ENCODE measurements at places on chromosomes 4 and X. TPM values are rescaled to one million over a fixed set of nuclear protein-coding genes. Genes with fewer than 3 reads are reported as not detected.

DNA sequence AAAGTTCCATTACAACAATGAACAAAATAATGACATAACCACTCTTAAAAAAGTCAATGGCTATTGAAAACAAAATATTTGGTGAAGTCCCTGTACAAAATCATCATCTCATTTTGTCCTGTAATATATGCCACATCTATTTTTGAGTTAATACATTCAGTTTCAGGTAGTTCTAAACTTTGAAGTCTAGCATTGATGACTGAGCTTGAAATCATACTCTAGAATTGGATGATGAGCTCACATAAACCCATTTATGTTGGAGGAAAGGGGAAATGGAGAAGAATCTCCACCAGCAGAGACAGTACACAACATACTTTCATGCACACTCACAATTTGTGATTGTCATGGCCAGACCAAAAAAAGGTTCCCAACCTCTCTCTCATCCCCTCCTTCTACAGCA lies 371.1 kb upstream of the NR3C2 start:
- no peak for DNase-seq

GRCh38 chrX:15915959-15916703 lies 61.5 kb upstream of the AP1S2 start:
- DNase-seq: peak; percentile 34

DNA sequence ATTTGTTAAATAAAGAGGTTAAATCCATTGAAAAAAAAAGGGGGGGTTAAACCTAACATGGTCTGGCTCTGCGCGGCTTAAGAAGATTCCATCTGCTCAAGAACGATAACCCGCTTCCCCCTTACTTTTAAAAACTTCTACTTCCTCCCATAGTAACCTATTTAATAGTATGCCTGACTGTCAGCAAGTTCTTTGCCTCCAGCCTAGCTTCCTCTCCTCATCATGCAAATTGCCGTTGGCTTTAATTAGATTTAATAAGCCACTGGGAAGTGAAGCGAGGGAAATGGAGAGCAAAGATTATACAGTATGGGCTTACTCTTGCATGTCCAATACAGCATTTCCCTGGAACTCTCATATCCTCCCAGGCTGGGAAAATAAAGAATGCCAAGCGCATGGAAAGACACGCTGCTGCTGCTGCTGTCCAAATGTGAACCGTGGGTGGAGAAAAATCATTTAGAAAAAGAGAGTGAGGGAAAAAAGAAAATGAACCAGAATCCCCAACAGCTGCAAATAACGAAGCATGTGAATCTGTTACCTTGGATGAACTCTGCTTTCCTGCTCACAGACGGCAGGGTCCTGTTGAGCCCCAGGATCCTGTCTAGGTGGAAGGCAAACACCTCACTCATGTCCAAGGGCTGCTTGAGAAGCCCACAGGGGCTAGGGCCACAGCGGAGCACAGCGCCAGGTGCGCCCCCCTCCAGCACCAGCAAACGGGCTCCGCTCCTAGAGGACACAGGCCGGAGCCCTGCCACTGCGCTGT lies 2.7 kb downstream of the GASK1B start:
- no peak for DNase-seq

- DNase-seq: no peak
Measured at GRCh38 chrX:102138064-102138463, 4.2 kb downstream of the TCEAL6 start.

- no peak for DNase-seq
Measured at GRCh38 chrX:72137846-72138495, 6.3 kb upstream of the RTL5 start.

Gene ETDB
- not detected for total RNA-seq

DNA sequence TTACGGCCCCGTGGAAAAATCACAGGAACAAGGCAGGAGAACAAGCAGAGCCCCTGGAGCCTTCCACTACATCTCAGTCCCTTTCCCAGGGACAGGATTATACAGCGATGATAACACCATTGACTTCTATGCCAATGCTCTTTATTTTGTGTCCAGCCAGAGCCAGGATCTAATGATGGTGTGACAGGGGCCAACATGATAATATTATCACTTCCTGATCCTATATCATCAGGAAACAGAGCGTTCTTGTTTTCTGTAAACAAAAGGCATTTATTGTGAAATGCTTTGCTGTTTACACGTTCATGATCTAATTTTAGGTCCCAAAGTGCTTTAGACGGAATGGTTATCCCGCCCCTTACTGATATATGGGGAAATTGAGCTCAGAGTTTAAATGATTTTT lies 12.8 kb downstream of the TMPRSS11E start:
- no peak for DNase-seq

DNA sequence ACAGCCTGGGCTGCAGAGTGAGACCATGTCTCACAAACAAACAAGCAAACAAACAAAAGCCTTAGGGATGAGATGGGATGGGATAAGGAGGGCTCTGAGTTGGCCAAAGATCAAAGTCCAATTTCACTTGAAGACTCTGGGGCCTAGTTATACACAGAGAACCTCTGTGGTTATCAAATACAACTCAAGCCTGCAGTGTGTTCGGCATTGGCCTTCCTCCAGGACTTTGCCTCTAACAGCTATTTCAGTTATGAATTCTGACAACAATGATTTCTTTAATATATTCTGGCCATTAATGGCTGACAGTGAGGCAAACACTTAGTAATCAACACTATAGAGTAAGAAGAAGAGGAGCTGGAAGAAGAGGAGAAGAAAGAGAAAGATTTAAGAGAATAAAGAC lies 171.1 kb downstream of the PDGFRA start:
- DNase-seq: no peak

Gene SLC38A5
- total RNA-seq: 8.3 TPM

DNA sequence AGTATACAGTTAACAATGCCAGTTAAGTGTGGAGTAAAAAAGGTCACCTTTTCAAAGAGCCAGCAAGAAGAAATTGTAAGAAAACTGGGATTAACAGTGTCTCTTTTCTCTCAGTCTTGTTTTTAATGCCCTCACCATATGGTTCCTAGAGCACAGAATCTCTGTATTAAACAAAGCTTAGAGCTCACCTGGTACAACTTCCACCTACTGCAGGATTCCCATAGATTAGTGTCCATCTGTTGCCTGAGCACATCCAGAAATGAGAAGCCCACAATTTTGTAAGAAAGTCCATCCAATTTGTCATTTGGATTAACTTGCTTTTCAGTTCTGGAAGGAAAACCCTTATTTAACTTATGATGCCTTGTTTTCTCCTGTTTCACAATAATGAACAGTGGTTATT lies 1037.1 kb downstream of the STPG2 start:
- no peak for DNase-seq

DNA sequence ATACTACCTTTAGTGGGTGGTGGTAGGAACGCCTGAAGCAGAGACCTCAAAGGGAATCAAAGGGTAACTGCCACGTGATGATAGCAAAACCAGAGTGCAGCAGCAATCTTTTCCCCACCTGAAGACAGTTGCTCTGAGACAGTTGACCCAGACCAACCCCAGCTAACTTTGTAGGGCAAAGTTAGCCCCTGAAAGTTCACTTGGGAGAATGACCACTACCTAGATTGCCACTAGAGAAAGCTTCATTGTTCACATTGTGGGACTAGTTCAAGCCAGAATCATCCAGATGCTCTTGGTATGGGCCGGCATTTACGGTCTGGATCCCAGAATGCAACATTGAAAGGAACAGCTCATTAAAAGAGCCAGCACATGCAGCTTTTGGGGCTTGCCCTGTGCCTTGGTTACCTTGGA lies 4.1 kb downstream of the SEPTIN6 start:
- DNase-seq: no peak

DNA sequence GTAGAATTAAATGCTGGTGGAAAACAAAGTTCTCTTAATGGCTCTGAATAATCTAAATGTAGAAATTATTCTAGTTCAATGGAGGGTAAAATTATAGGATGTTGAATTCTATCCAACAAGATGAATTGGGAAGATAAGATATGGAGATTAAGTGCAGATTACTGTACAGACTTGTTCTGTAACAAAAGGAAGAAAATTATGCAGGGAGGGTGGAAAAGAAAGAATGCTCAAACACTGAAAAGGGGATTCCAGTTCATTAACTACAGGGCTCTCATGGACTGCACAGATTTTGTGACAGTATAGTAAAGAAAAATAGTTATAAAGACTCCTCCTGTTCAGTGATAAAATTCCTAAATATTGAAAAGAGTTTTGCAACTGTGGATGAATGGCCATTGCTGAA lies 1794.0 kb upstream of the PCDH7 start:
- no peak for DNase-seq

DNA sequence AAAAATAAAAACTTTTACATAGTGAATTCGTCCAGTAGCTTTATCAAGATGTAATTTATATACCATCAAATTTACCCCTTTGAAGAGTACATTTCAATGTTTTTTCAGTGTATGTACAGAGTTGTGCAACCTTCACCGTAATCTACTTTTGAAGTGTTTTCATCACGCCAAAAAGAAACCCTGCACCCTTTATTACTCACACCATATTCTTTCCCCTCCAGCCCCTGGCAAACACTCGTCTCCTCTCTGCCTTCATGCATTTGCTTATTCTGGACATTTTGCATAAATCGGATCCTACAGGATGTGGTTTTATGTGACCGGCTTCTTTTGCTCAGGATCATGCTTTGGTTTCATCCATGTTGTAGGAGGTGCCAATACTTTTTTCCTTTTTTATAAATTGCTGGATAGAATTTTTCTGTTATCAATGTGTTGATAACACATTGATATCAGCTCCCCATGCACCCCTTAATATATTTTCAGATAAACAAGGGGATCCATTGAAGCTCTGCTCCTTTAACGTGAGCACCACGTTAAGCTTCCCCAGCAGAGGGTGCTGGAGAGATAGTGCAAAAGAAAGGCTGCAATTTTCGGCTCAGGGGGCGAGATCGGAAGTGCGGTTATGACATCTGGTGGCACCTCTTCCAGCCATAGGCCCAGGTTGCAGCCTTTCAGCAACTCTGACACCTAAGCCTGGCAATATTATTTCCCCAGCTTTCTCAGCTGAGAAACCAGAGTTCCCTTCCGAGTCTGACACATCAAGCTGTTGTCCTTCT lies 100.1 kb upstream of the VCX3B start:
- DNase-seq: no peak

- DNase-seq: no peak
Measured at GRCh38 chr4:169150806-169151205, 120.0 kb downstream of the SH3RF1 start.

Gene TFE3
- total RNA-seq: 72.2 TPM

Gene APBB2
- total RNA-seq: 122 TPM

Gene FAM53A
- total RNA-seq: 7.8 TPM

Gene PRDM8
- total RNA-seq: 0.73 TPM

Gene RHOXF1
- total RNA-seq: not detected

- no peak for DNase-seq
Measured at GRCh38 chr4:56698329-56698728, 17.2 kb upstream of the HOPX start.

- no peak for DNase-seq
Measured at GRCh38 chr4:6875431-6875831, 34.2 kb upstream of the TBC1D14 start.

DNA sequence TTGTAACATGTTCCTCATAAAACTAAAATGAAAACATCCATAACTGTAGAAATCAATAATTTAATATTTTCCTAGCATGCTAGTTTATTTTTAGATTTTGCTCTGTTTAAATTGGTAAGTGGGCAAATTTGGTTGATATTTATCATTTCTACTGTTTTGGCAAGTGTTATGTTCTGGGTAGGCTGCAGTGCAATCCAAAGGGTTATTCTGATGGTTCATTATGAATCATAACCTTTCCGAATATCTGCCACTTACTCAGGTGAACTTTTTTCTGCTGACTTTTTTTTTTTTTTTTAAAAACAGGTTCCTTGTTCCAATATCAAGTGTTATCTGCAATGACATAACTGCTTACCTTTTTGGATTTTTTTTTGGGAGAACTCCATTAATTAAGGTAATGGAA lies 52.0 kb downstream of the CDS1 start:
- DNase-seq: no peak

Gene ARSH
- not detected for total RNA-seq

DNA sequence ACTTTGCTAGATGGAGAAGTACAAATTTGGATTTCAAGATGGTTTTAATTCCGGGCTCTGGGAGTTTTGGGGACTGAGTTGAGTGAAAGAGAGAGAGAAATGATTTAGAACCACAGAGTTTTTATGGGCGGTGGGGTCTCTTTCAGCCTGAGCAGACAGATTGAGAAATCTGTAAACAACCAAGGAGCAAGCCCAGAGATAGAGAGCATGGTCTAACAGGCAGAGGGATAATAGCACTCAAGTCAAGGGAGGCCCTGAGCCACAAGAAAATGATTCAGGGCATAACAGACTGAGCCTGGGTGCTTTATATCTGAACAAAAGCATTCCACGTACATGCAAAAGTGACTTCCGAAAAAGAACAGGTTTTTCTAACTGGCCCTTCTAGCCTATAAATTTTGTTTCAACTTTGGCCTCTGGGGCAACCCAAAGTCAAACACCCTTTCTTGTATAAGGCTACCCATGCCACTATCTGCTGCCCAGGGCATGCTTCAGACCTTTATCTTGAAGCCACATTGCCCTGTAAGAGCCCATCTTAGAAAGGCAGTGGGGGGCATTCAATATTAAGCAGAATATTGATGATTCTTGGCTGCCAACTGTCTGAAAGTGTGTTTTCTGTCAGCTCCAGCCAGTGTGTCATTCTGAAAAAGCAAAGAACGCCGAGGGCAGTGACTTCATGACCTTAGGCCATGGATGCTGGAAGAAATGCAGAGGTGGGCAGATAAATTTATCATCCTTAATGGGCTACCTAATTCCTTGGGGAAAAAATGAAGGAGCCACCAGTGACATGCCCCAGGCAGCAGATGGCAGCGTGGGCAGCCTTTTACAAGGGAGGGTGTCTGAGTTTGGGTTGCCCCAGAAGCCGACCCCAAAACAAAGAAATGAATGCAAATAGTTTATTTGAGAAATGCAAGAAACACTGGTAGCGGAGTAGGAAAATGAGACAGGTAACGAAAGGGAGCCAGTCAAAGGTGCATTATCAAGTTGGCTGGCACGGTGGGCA lies 637.6 kb downstream of the MID1IP1 start:
- DNase-seq: no peak

- no peak for DNase-seq
Measured at GRCh38 chr4:127995776-127996175, 30.6 kb downstream of the ABHD18 start.

DNA sequence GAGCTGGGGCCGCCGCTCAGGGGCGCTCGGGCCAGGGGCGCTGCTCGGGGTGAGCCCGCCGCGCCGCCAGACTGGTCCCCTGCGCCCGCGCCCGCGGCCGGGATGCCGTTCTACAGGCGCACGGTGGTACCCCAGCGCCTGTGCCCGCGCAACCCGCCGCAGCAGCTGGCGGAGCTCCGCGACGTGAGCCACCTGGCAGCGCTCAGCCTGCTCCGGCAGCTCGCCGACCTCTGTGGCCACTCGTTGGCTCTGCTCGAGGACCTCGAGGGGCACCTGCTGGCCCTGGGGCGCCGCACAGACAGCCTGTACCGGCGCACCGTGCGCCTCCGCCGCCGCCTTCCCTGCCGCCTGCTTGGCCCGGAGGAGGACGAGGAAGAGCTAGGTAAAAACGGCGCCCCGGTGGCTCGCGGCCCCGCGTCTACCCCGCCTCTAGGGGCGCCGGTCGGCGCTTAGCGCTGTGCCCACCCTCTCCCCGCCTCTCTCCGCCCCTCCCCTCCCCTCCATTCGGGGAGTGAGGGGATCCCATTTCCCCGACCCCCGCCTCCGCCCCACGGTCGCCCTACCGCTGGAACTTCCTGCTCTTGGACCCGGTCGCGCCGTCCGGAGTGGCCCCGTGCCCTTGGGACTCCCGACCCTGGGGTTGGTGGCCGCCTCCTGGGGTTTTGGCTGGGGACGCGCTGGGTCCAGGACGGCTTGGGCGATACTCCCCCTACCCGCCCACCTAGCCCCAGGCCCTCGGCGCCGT lies 513 bp downstream of the NHSL2 start:
- no peak for DNase-seq

- peak; percentile 31 for DNase-seq
Measured at GRCh38 chrX:34300871-34301270, 168.8 kb upstream of the FAM47A start.
